NCI-H69 (cell line): ENCODE measurements at places on chromosomes 6 and 20.

- DNase-seq = no peak
Observed at GRCh38 chr20:53706008-53706465, 112.4 kb upstream of the ZNF217 start.

DNA sequence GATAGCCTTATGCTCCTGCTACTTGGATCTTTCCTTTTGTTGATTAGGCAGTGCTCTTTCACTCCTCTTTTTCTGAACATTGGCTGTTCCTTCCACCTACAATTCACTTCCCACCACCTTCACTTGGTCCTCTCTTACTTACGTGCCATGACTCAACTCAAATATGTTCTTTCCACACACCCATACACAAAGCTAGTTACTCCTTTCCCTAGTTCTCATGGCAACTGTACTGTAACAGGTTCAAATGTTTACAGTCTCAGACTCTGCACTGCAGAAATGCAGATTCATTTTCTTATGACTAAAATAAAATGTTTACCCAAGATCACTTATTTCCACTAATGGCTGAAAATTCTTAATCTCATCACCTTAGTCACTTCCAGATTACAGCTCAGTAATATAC, 174.0 kb upstream of the TSHZ2 start:
- DNase-seq = no peak

GRCh38 chr6:167491438-167492099, 166.7 kb downstream of the TTLL2 start:
- DNase-seq = no peak

- no peak for DNase-seq
Observed at GRCh38 chr20:59939879-59940128, 301 bp downstream of the PPP1R3D start.

DNA sequence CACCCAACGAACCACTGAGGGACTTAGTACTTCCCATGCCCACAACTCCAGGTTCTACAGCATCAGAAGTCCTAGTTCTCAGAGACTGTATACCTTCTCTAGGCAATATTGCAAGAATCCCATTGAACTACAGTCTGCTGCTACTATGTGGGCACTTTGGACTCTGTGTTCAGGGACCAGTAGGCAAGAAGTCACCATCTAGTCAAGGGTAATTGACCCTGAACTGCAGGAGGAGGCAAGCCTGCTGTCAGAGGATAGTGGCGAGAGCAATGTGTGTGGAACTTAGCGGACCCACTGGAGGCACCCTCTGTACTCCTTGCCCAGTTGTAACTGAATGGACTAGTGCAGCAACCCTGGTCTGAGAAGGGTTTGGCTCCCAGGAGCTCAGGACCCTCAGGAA, 15.7 kb downstream of the HEBP2 start:
- DNase-seq = no peak

- no peak for DNase-seq
Observed at GRCh38 chr6:14811775-14812428, 434.0 kb upstream of the JARID2 start.

- DNase-seq = no peak
Observed at GRCh38 chr20:62439218-62439617, 11.9 kb upstream of the RBBP8NL start.

DNA sequence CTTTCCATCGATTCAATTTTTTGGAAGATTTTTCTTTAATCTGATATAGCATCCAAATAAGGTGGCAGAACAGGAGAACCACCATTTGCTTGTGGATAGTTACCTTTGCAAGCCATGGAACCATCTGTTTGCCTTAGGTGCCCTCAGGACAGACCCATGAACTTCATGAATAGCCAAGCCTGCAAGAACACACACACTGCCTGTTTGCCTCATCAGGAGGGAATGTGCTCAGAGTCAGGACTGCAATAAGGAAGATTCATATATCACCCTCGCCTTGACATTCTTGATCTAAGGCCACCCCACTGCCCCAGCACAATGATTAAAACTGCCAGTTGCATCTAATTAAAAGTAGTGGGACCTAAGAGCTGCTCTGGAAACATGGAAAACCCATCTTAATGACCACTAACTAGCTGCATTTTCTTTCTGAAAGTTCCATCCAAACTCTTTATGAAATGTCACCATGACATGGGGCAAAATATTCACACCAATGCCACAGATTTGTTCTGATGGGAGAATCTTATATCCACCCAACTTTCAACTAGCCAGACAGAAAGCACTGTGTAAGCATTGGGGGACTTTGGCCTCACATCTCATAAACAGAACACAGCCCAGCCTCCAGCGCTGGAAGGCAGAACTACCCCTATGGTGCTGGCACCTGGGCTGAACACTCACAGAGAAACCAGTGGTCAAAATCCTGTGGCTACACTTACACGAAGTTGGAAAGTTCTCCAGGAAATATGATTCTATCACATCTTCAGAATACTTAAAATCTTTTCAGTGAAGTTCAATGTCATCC, 48.3 kb downstream of the TBXT start:
- no peak for DNase-seq

DNA sequence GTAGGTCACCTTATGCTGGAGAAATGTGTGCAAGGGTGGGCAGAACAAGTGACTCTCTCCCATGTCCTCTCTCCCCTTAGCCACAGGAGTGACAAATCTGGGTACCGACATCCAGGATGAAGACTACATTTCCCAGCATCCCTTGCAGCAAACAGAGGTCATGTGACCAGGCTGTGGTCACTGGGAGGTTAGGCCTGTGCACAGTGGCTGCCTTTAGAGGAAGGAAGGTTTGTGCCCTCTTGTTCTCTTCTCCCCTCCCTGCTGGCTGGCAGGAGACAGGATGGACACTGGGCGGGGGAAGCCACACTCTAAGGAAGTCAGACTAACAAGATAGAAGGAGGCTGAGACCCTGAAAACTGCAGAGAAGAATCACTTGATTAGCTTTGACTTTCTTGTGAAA, 360.2 kb downstream of the PREX1 start:
- DNase-seq = no peak

- no peak for DNase-seq
Observed at GRCh38 chr6:75491291-75491690, 2.3 kb downstream of the FILIP1 start.

DNA sequence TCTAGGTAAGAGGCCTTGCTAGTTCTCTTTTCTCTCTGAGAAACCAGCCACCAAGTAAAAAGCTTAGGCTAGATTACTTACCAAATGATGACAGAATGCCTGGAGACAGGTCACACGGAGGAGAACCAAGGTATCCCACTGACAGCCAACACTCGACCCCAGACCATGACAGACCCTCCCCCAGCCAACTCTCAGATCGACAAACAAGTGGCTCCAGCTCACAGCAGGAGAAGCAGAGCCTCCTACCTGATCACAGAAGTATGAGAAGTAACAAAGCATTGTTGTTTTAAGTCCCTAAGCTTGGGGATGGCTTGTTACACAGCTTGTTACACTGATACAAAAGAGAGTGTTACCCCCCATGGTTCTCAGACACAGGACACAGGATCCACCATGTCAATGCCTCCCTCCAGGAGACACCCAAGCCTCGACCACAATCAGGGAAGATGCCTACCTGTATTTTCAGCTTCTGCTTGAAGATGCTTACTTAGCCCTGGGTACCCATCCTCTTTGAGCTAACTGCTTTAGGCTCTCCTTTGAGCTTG, 423.8 kb upstream of the JARID2 start:
- no peak for DNase-seq

DNA sequence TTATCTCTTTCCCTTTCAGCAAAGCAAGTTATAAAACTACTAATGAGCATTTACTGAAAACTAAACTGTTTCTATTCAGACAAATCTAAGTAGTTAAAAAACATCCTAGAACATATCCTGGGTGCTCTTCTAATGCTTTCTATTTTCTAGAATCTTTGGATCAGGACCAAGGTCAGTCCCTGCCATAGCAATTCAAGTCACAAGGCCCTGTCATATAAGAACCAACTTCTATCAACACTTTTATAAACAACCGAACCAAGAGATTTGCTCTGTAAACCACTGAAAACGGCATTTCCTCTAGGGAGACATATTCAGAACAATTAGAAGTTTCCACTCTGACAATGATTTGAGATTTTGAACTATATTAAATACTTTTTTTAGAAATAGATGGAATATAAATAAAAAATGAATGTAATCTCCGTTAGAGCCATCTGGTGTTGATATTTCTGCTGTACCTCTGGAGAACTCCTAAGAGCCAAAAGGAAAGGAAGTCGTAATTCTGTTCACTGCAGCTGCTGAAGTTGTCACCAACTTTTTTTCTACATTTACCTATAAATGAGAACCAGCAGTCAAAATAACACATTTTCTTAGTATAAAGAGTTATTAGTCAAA, 51.4 kb upstream of the LGSN start:
- peak; percentile 46 for DNase-seq

DNA sequence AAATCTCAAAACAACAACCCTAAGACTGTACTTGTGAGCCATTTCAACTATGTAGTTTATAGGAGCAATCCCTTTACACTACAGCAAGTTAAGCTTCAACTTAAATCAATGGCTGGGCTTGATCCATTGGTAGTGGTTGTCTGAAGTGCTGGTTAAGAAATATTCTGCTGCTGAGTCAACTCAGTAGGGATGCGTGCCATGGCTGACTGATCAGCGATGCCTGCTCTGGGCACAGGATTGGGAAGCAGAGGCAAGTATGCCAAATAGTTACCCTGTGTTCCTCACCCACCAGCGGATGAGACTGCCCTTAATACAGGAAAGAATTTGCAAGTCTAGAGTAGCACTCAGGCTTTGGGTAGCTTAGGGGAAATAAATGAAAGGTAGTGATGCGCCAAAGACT, 41.5 kb downstream of the GCM1 start:
- DNase-seq = peak; percentile 91

DNA sequence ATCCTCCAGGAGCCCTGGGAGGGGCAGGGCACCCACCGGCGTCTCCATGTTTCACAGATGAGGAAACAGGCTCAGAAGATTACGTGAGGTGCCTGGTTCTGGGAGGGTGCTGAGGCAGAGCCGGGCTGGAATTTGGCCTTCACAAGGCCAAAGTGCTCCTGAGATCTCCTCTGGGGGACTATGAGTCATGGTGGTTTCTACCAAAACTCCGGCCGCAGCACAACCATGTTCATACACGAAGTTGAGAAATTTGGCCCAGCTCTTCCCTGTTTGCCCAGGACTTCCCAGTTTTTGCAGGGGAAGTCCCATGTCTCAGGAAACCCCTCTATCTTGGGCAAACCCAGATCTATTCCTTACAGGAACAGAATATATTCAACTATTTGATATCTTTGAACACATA, 172.9 kb upstream of the CDYL start:
- no peak for DNase-seq

- no peak for DNase-seq
Observed at GRCh38 chr20:31953556-31954148, 1.8 kb upstream of the PDRG1 start.

- no peak for DNase-seq
Observed at GRCh38 chr6:169450097-169450496, 196.5 kb upstream of the THBS2 start.

- peak; percentile 96 for DNase-seq
Observed at GRCh38 chr20:20732641-20733040, 20.2 kb upstream of the RALGAPA2 start.

DNA sequence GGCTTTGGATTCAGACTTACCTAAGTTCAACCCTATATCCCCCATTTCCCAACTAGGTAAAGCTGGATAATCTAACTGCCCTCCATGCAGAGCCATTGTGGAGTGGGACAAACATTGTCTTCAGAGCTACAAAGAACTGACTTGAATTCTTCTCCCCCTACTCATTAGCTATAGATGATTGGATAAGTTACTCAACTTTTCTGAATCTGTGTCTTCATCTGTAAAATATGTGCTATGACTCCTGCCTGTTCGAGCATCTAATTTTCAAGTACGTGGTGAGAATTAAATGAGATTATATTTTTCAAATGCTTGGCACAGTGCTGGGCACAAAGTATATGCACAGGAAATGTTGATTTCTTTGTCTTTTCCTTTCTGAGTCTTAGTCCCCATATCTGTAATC, 240.3 kb upstream of the TCF21 start:
- no peak for DNase-seq

GRCh38 chr6:14925699-14926026, 320.2 kb upstream of the JARID2 start:
- peak; percentile 68 for DNase-seq

- DNase-seq = no peak
Observed at GRCh38 chr6:157527471-157527907, 146.5 kb downstream of the ZDHHC14 start.

DNA sequence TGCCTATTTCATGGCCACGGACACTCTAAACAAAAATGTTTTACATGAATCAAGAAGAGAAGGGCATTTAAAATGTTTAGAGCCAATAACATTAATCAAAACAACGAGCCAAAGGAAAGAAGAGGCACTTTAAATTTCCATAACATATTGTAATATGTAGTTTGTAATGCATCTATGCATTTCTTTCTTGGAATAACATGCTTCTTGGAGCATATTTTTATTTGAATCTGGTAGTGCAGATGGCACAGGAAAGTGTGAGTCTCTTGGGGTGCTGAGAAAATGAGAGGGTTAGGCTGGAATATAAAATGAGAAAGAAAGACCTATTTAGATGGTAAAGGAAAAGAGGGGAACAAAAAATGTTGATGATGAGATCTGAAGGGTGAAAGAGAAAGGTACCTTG, 305.4 kb downstream of the BTBD3 start:
- no peak for DNase-seq

- DNase-seq = no peak
Observed at GRCh38 chr6:11062083-11062482, 18.0 kb upstream of the ELOVL2 start.

- DNase-seq = peak; percentile 79
Observed at GRCh38 chr6:33716890-33717632, 5.6 kb upstream of the UQCC2 start.

GRCh38 chr6:12174878-12175277, 115.3 kb upstream of the EDN1 start:
- no peak for DNase-seq

- no peak for DNase-seq
Observed at GRCh38 chr6:155227046-155227445, 36.8 kb upstream of the CLDN20 start.

DNA sequence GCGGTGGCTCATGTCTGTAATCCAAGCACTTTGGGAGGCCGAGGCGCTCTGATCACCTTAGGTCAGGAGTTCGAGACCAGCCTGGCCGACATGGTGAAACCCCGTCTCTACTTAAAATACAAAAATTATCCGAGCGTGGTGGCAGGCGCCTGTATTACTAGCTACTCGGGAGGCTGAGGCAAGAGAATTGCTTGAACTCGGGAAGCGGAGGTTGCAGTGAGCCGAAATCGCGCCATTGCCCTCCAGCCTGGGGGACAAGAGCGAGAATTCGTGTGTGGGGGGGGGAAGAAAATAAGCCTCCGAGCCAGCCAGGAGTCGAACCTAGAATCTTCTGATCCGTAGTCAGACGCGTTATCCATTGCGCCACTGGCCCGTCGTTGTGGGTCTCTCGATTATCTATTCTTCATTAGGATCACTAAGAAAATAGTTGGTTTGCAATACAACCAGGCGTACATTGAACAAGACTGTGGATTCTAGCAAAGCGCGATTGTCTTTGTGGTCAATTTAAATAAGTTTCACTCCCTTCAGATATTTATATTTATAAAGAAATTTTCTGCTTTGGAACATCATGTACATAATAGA, 33.9 kb upstream of the PRSS16 start:
- no peak for DNase-seq

DNA sequence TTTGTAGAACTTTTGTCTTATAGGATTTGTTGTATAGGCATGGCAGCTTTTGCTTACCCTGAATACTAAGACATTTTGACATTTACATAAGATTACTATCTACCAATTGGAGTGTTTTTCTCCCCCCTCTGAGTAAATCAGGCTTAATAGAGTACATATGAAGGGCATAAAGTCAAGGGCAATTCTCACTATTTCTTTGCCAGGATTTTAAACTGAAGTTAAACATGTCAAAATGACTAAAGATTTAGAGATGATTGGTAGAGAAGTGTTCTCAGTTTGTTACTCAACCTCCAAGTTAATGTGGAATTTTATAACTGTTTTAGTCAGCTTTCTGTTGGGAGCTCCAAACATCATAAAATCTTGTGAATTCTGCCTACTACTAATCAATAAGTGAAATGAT, 157.8 kb downstream of the CDKAL1 start:
- DNase-seq = peak; percentile 64
